ENCODE measurements at places on chromosomes 2 and 18.

- DNase-seq, result no peak
Observed at GRCh38 chr2:241901500-241902351, 32.2 kb downstream of the RTP5 start.

GRCh38 chr2:179550849-179551248, 286.2 kb upstream of the SESTD1 start:
- no peak for DNase-seq

- peak; percentile 94 for DNase-seq
Observed at GRCh38 chr2:178404368-178404767, 46.6 kb downstream of the PRKRA start.

GRCh38 chr2:82278416-82278815, 1973.9 kb upstream of the LRRTM1 start:
- DNase-seq, result no peak

- peak; percentile 73 for DNase-seq
Observed at GRCh38 chr2:135797497-135798274, 39.3 kb downstream of the LCT start.

DNA sequence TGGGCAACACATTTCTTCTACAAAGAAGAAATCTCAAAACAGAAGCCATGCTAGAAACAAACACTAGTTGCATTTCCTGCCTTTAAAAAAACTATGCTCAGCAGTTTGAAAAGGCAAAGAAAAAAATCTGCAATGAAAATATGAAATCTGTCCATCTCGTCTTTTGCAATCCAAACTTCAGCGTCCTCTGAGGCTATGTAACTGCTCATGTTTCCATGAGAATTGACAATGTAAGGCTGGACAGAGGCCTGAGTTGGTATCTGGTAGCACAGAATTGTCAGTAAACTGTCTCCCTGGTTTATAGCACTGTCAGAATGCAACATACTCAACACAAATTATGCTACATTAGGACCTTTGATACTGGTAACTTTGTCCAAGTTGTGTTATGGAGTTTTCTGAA, 429.9 kb downstream of the ARHGAP15 start:
- DNase-seq, result peak; percentile 6

GRCh38 chr18:37754141-37754540, 188.5 kb upstream of the CELF4 start:
- no peak for DNase-seq

- DNase-seq, result no peak
Observed at GRCh38 chr2:40256649-40257048, 195.2 kb downstream of the SLC8A1 start.

DNA sequence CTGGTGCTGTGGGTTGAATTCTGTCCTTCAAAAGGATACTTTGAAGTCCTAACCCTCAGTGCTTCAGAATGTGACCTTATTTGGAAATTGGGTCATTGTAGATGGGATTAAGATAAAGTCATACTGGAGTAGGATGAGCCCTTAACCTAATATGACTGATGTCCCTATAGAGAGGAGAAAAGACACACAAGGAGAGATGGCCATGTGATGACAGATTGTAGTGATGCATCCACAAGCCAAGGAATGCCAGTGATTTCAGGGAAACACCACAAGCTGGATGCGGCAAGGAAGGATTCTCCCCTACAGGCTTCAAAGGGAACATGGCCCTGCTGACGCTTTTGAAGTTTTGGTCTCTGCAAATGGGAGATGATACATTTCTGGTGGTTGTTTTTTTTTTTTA, 24.7 kb upstream of the CCBE1 start:
- DNase-seq, result no peak

- no peak for DNase-seq
Observed at GRCh38 chr18:58929206-58929605, 64.5 kb downstream of the ZNF532 start.

- DNase-seq, result no peak
Observed at GRCh38 chr2:61011678-61012077, 5.8 kb upstream of the PEX13 start.

- peak; percentile 97 for DNase-seq
Observed at GRCh38 chr2:191178806-191179514, 28.2 kb upstream of the STAT4 start.

DNA sequence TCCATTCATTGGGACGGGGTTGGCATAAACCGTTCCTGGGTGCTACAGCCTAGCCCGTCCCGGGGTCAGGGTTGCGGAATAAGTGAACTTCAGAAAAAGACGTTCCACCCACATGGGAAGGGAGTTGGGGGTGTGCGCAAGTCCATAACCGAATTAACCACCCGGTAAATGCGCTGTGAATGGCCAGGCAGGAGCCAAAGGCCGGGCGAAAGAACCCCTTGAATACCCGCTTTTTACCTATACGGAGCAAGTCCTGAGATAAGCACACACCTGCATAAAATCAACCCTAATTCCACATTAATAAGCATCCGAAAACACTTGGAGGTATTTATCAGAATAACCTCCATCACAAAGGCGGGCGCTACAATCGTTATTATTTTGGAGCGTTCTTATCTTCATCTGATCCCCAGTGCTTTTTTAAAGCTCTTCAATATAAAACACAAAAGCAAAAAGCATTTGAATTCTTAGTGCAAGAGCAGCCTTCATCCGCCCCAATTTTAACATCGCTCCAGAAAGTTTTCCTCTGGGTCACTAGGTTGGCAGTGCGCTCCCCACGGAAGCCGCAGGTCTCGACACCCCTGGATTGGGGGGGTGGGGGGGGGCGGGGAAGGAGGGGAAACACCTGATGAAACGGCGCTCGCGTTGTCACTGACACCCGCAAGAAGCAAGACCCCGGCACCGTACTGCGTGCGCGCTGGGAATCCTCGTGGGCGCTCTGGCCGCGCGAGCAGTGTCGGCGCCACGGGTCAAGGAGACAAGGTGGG, 1.2 kb downstream of the SATB2 start:
- peak; percentile 29 for DNase-seq

GRCh38 chr2:9428965-9429577, 5.6 kb downstream of the CPSF3 start:
- DNase-seq, result no peak

- DNase-seq, result no peak
Observed at GRCh38 chr18:31557446-31557845, 34.2 kb upstream of the TTR start.

GRCh38 chr2:71299507-71299906, 32.1 kb upstream of the ZNF638 start:
- DNase-seq, result no peak

- DNase-seq, result no peak
Observed at GRCh38 chr2:79009388-79009787, 16.1 kb upstream of the REG3G start.

DNA sequence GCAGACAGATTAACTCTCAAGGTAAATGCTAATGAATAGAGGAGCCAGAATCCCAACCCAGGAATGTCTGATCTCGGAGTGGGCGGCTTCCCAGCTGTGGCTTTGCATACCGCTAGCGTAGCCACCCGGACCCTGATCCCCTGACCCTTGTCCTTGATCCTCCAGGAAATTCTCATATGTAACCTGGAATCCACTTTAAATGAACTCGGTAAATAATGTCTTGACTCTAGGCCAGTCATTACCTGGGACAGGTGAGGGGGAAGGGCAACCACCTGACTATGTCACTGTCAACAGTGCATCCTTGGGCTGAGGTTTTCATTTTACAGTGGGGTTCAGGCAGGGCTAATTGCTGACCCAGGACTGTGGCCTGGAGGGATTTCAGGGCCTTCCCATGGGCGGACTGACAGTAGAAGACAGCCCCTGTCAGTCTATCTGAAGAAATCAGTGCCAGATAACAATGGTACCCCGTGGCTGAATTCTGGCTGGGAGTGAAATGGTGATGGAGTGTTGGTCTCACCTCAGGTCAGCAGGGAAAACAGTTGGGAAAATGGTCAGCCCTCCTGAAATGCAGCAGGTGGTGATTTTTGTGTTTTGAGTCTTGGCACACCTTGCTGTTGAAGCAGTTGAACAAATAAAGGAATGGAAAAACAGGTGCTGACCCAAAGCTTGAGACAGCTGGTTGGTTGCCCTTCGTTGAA, 9.6 kb downstream of the ACKR3 start:
- DNase-seq, result no peak

DNA sequence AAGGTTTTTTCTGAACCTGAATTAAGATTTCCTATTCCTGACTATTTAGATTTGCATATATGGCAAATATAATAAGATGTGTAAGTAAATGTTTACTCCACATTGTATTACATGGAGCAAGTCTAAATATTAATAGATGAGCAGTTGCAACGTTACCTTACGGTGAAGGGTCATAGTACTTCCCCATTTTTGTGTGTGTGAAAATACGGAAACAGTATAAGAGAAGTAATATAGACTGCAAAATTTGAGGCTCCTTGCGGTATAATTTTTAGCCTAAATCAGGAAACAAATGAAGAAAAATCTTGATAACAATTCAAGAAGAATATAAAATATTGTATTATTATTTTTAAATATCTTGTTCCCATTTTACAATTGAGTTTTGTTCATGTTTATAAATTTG, 434.2 kb downstream of the GRB14 start:
- DNase-seq, result no peak

DNA sequence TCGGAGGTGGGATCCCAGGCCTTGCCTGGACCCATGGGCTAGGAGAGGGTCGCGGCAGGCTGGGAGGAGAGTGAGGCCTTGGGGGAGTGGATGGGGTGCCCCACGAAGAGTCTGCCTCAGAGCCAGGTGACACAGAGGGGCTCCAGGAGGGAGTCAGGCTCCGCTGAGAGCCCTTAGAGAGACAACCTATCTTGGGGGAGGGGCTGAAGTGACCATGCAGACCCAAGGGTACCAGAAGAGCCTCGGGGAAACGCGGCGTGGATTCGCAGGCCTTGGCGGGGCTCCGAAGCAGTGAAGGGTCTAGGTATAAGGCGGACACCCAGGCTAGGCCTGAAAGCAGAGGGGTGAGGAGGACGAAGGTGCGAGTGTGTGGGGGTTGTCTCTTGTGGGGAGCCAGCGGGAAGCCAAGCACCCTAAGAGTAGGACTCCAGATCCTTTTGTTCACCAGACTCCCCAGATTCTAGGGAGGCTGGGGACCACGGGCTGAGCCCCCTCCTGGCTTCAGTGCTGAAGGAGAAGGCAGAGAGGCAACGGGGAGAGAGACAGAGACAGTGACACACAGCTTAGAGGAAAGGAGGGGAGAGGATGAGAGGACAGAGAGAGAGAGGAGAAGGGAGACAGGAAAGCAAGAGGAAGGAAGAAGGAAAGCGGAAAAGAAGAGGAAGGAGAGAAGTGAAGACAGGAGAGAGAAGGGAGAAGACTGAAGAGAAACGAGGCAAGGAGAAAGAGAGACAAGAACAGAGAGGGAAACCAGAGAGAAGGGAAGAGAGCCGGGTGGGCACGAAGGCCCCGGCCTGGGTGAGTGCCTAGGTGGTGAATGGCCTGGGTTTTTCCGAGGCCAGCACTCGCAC, 1.1 kb upstream of the HOXD11 start:
- DNase-seq, result no peak

GRCh38 chr2:168545439-168546082, 89.5 kb downstream of the CERS6 start:
- peak; percentile 88 for DNase-seq

DNA sequence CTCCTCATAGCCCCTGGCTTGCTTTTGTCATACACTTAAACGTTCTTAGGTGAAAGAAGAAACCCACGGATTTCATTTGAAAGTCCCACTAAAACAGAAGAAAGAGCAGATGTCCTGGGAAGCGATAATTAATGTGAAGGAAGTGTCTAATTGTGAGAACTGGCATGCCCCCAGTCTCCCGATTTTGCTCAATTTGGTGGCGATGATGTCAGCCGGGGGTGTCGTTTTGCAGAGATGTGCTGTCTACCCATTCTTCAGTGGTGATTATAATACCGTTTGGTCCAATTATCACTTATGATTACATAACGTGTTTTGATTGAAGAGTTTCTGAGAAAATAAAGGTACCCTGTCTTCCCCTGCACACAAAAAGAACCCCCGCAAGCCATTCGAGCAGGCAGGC, 103.1 kb downstream of the RTN4 start:
- no peak for DNase-seq

DNA sequence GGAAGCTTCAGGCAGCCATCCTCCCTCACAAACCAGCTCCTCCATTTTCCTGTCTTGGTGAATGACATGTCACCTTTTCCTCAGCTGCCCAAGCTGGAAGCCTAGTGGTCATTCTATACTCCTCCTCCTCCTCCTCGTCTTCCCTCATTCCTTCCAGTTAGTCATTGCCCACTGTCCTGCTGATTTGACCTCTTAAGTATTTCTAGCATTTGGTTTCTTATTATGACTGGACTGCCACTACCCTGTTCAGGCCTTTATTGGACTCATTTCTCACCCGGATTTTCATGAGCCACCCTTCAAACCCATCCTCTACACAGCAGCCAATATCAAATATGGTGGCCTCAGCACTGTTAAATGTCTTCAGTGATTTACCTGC, 21.9 kb upstream of the MGAT5 start:
- peak; percentile 80 for DNase-seq

DNA sequence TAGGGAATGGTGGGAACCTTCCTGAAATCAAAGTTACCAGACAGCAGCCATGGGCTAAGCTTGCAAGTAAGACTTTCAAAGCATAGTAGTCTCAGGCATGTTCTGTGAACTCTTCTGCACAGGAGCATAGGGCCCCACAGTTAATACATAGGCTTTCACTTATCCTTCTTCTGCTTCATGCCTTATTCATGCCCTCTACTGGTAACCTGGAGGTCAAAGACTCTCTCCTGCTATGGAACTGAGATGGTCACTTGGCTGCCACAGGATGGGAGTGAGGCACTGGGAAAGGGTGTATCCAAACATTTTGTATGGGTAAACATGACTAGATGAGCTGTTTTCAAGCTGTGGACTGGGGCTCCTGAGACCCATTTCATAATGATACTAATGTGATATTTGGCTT, 49.1 kb upstream of the ZNF638 start:
- no peak for DNase-seq

- no peak for DNase-seq
Observed at GRCh38 chr2:21404827-21405625, 281.3 kb downstream of the TDRD15 start.

DNA sequence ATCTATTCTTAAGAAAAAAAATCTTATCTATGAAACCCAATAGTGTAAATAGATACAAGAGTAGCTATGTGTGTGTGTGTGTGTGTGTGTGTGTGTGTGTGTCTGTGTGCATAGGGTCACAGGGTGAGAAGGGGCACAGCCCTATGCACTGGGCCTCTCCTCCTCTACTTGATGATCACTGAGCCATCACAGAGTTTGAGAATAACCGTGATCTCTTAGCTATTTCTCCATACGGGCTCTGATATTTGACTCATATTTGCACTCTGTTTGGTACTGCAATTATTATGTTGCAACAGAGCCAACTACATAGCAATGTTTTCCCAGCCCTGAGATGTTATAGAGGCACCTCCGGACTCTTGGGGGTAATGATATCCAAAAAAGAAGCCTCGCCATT, 28.8 kb upstream of the SLC40A1 start:
- DNase-seq, result peak; percentile 29

DNA sequence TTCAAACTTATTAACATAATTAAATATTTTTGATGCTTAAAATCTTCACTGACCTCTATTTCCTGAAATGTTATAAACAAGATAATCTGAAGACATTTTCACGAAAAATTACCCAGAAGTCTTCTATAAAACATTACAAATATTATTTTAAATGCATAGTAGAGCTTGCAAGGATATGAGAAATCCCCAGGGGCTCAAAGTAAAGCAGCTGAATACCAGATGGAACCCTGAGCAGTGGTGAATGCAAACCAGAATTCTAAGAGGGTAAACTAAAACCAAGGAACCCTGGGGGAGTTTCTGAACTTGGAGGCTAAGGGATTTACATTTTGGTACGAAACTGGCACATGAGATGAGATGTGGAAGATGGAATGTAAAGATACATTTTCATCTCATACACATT, 83.6 kb downstream of the FSHR start:
- no peak for DNase-seq
